ENCODE measurements at places on chromosomes 6 and 20.

DNA sequence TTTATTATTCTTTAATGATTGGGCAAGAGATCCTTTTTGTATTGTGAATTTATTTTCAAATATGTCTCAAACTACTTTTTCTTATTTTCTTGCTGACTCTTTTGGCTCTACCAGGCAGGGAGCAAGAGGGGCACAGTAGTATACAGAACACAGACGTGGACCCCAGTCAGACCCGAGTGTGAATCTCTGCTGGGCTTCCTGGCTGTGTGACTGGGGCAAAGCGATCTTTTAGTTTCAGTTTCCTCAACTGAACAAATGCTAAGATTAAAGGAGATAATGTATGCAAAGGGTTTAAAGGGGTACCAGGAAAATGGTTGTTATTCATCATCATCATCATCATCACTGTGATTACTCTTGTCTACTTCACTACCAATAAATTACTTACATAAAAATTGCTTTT lies 317.5 kb downstream of the HIVEP2 start:
- no peak for DNase-seq

DNA sequence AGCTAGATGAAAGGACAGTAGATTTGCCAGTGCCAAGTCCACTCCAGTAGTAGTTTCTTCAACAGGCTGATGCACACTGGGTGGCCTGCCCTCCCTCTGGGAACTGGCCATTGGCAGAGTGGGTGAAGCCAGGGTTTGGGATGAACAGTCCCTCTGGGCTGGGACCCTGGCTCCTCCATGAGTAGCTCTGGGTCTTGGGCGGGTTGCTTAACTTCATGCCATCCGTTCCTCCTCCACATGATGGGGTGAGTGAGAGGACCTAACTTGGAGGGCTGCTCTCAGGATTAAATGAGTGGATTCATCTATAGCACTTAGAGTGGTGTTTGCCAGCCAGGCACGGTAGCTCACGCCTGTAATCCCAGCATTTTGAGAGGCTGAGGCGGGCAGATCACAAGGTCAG lies 47.2 kb downstream of the PLAGL2 start:
- DNase-seq, result no peak

DNA sequence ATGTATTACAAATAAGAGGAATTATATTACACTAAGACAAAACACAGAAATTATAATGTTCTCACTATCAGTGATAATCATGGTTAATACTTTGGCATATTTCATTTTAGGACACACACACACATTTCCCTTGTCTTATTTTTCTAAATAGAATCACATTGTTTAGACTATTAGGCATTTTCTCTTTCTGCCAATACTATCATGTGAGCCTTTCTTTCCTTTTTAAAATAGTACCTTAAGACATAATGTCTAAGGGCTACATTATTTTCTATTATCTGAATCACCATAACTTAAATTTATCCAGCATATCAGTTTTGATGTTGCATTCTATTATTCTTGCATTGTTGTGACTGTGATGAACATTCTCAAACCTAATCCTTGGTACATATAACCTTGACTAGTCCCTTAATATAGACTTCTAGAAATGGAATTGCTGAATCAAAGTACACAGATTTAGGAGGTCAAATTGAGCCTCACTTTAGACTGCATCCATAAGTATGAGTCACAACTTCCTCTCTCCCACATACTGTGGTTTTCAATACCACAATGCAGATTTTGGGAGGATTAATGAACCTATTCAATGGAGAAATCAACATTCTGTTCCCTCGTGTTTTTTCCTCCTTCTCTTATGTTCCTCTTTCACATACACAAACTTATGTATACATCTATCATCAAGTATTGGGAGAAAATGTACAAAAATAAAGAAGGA lies 212.6 kb downstream of the MOXD1 start:
- DNase-seq, result no peak

GRCh38 chr6:15712797-15713196 lies 50.0 kb upstream of the DTNBP1 start:
- DNase-seq, result no peak

Data from stimulated activated CD8-positive, alpha-beta memory T cell treated with anti-CD3 and anti-CD28 coated beads, Interleukin-15, amount 100 ng/mL, for 24 hours (primary cell).